ENCODE measurements at places on chromosomes 3 and 15. TPM values are rescaled to one million over a fixed set of nuclear protein-coding genes. Genes with fewer than 3 reads are reported as not detected.

Gene SLC51A
- not detected for total RNA-seq

Gene KLHL40
- not detected for total RNA-seq

Gene CHST2
- 1.7 TPM for total RNA-seq

Gene NTRK3
- not detected for total RNA-seq

Gene CHRFAM7A
- total RNA-seq: not detected

Gene RBP2
- total RNA-seq: not detected

Gene TRPM7
- 39.6 TPM for total RNA-seq

Gene CCDC39
- not detected for total RNA-seq

Gene SLC25A20
- total RNA-seq: 35.2 TPM

Gene POLR2M
- total RNA-seq: 61.6 TPM

Gene DBR1
- total RNA-seq: 21.5 TPM

Gene GMNC
- total RNA-seq: not detected

Gene ASB14
- not detected for total RNA-seq

Gene EDEM1
- 94.1 TPM for total RNA-seq

Gene ATRIP
- 17.4 TPM for total RNA-seq

Data from activated CD4-positive, alpha-beta T cell treated with anti-CD3 and anti-CD28 coated beads, Interleukin-2, amount 10 ng/mL, durations not matched to agents 7 days and 5 days (primary cell).